ENCODE measurements at places on chromosomes 6 and 20. TPM values are rescaled to one million over a fixed set of nuclear protein-coding genes. Genes with fewer than 3 reads are reported as not detected.

TRIM10 gene
- not detected for polyA plus RNA-seq

SCGN gene
- polyA plus RNA-seq, result not detected

SIRPD gene
- polyA plus RNA-seq, result not detected

- H3K36me3 ChIP-seq, result no peaks in the 10 kb centered on the region
- no peak for DNase-seq
- no peak overlapping the region for H3K27ac ChIP-seq
- H3K4me3 ChIP-seq, result no peak overlapping the region
- H3K27me3 ChIP-seq, result no peaks in the 10 kb centered on the region
Observed at GRCh38 chr6:144185133-144185836, 35.0 kb downstream of the STX11 start.

DNA sequence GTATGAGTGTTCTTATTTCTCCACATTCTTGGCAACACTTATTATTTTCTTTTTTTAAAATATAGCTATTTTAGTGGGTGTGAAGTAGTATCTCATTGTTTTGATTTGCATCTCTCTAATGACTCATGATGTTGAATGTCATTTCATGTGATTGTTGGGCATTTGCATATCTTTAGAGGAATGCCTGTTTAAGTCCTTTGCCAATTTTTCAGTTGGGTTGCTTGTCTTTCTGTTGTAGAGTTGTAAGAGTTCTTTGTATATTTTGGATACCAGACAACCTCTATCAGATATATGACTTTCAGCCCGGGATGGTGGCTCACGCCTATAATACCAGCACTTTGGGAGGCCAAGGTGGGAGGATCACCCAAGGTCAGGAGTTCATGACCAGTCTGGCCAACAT lies 5.1 kb upstream of the POPDC3 start:
- no peaks in the 10 kb centered on the region for H3K36me3 ChIP-seq
- no peak overlapping the region for H3K4me3 ChIP-seq
- no peak for DNase-seq
- peaks cover 6% of the 10 kb centered on the region for H3K27me3 ChIP-seq
- no peaks in the 10 kb centered on the region for H3K4me1 ChIP-seq

- H3K4me1 ChIP-seq, result no peaks in the 10 kb centered on the region
- no peak overlapping the region for H3K4me3 ChIP-seq
- no peaks in the 10 kb centered on the region for H3K36me3 ChIP-seq
- H3K27ac ChIP-seq, result no peak overlapping the region
- no peaks in the 10 kb centered on the region for H3K27me3 ChIP-seq
Observed at GRCh38 chr6:69609836-69610472, 186.9 kb downstream of the LMBRD1 start.
